ENCODE measurements at places on chromosomes 16 and 17. TPM values are rescaled to one million over a fixed set of nuclear protein-coding genes. Genes with fewer than 3 reads are reported as not detected.

The SHCBP1 gene
- total RNA-seq, result 39.8 TPM

The MYH8 gene
- total RNA-seq, result not detected

The KRT9 gene
- not detected for total RNA-seq

The TOM1L1 gene
- 1.7 TPM for total RNA-seq

The NSRP1 gene
- total RNA-seq, result 22.0 TPM

The KRT33B gene
- total RNA-seq, result not detected

The EXOC3L1 gene
- not detected for total RNA-seq

The CES5A gene
- total RNA-seq, result not detected

DNA sequence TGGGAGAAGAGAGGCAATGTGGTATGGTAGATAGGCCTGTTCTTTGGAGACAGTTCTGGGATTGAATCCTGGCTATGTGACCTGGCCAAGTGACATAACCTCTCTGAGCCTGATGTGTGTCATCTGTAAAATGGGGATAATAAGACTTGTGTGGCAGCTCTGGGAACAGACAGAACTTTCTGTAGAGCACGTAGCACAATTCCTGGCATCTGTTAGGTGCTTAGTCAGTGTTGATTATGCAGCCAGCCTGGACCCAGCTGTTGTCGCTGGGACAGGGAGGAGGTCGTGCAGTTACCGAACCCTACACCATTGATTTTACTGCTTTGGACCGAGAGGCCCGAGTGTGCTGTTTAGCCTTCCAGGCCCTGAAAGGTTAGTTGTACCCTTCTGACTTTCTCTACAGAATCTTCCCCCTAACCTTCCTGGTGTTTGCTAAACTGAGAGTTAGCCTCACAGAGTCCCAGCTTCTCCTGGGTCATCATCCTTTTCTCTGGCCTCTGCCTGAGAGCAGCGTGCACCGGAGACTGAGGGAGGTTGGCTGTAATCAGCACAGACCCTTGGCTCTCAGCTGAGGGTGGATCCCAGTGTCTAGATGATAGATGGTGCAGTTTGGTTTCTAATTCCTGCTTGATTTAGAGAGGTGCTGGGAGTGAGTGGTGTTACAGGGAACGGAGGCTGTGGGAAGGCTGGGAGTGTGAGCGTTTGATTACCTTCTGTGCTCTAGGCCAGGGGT, 31.9 kb downstream of the MSI2 start:
- no peak for DNase-seq

- DNase-seq, result no peak
These were observed 444.0 kb downstream of the XYLT1 start for GRCh38 chr16:17026600-17027242.

Measured in activated naive CD4-positive, alpha-beta T cell treated with anti-CD3 and anti-CD28 coated beads, Interleukin-2, amount 50 U/mL, for 72 hours (primary cell).